ENCODE measurements at places on chromosomes 1 and 21.

- peak; percentile 51 for DNase-seq
Measured at GRCh38 chr1:12067900-12068821, 5.1 kb downstream of the TNFRSF8 start.

GRCh38 chr1:53471000-53471399 lies 11.8 kb downstream of the DMRTB1 start:
- DNase-seq, result no peak

DNA sequence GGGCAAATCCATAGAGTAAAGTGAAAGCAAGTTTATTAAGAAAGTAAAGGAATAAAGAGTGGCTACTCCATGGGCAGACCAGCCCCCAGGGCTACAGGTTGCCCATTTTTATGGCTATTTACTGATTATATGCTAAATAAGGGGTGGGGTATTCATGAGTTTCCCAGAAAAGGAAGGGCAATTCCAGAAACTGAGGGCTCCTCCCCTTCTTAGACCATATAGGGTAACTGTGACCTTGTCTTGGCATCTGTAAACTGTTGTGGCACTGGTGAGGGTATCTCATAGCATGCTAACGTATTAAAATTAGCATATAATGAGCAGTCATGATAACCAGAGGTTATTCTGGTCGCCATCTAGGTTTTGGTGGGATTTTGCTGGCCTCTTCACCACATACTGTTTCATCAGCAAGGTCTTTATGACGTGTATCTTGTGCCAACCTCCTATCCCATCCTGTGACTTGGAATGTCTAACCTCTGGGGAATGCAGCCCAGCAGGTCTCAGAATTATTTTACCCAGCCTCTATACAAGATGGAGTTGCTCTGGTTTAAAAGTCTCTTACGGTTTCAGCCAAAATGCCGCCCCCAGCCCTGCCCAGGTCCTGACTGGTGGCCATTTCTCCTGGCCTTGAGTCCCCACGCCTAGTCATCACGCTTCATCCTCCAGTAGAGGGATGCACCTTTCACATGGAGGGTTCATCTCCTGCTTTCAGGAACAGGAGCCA lies 982 bp upstream of the TRIM17 start:
- DNase-seq, result no peak

- DNase-seq, result no peak
Measured at GRCh38 chr1:6083801-6084446, 38.2 kb downstream of the KCNAB2 start.

DNA sequence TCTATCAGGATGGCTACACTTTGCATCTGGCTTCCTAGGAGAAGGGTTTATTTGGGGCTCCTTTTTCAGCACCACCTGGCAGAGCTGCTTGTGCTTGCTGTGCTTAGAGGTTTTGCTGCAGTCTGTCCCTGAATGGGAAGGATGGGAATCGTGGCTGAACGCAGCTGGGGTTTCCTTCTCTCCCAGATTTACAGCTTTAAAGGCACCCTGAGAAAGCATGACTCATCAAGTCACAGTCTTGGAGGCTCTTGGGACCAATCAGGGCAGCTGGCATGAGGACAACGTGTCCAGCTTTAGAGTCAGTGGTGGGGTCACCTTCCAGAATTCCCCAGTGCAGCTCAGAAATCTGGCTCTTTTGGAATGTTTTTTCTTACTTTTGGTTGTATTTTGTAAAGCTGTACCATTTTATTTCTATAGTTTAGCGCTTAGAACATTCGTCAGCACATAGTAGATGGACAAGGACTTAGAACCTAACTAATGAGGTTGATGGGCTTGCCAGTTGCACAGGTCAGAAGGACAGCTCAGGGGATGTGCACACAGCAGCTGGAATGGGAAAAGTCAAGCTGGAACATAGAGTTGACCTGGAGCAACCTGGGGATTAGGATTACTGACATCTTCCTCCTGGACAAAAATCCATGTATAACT lies 222.6 kb downstream of the PRDM2 start:
- no peak for DNase-seq

DNA sequence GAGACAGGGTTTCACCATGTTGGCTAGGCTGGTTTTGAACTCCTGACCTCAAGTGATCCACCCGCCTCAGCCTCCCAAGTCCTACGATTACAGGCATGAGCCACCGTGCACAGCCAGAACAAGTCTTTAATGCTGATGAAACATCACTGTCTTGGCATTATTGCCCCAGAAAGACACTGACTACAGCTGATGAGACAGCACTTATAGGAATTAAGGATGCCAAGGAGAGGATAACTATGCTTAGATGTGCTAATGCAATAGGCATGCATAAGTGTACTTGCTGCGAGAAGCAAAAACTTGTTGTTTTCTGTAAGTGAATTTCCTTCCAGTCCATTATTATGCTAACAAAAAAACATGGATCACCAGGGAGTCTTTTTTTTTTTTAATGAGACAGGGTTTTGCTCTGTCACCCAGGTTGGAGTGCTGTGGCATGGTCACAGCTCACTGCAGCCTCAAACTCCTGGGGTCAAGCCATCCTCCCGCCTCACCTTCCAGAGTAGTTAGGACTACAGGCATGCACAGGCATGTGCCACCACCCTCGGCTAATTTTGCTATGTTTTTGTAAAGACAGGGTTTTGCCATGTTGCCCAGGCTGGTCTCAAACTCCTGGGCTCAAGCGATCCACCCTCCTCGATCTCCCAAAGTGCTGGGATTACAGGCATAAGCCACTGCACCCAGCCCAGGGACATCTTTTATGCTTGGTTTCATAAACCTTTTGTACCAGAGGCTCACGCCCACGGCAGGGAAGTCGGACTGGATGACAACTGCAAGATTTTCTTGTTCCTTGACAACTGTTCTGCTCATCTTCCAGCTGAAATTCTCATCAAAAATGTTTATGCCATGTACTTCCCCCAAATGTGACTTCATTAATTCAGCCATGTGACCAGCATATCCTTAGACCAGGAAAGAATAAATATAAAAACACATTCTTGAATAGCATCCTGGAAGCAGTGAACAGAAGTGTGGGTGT lies 23.1 kb downstream of the RHEX start:
- DNase-seq, result no peak

GRCh38 chr1:239944666-239945065 lies 147.0 kb upstream of the FMN2 start:
- DNase-seq, result no peak

DNA sequence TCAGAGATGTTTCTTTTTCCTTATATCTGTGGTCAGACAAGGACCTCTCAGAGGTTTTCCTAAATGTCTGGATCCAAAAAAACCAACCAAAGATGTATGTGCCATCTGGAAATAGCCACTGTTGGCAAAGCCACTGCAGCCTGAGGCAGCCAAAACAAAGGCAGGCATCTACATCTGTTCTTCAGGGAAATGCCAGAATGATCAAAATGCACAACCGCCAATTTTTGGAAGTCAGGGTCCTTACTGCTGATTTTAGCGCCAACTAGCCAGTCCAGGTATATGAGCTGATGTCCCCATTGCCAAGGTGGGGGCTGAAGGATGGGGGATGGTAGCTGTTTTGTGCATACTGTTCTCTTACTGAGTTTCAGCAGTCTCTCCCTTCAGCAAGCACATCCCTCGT lies 45.9 kb downstream of the SYT14 start:
- DNase-seq, result no peak

DNA sequence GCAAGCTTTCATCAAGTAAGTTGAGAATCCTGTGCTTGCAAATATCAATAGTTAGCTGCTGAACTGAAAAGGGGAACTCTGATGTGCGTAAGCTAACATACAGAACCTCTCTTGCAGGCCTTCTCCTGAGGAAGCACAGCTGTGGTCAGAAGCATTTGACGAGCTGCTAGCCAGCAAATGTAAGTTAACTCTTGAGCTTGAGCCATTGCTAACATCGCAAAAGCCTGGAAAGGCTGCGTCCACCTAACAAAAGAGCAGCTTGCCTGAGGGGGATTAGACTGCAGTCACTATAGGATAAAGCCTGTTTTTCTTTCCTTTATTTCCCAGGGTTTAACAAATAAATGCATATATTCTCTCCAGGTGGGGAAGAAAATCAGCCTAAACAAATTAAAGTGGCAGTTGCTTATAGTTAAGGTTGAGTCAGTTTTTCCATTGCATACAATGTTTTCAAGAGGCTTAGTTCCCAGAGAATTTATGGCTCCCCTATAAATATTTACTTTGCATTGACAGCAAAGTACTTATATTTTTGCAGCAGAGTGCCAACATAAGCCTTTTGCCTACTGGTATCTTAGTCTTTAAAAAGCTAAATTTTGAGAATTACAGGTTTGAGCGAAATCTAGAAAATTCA lies 1.5 kb downstream of the RGS2 start:
- no peak for DNase-seq

GRCh38 chr1:234373959-234374254 lies 651 bp downstream of the COA6 start:
- no peak for DNase-seq

DNA sequence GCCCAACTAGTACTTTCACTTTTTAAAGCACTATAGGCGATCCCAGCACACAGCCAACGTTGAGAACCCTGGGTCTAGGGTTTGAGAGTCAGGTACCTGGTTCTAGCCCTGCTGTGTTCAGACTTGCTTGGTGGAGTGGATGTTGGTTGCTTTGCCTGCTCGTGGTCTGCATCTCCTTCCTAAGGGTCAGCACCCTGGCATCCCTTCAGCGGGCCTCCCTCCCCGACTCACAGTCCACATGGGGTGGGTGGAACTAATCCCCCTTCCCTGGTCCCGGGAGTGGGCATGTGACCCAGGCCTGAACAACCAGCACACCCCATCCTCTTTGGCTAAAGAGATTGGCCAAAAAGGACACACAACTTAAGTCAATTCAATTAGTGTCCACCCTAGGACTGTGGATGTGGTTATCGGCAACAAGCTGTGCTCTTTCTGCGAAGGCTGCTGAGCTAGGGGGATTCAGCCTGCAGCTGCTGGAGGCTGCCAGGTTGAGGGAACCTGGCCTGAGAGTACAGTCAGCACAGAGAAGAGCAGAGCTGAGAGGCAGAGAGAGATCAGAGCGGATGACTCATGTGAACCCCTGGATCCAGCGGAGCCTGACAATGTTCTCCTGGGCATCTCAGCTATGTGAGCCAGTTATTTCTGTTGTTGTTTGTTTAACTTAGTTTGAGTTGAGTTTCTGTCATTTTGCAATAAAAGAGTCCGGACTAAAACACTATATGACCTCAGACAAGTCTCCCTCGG lies 138.9 kb downstream of the ACTL8 start:
- no peak for DNase-seq

DNA sequence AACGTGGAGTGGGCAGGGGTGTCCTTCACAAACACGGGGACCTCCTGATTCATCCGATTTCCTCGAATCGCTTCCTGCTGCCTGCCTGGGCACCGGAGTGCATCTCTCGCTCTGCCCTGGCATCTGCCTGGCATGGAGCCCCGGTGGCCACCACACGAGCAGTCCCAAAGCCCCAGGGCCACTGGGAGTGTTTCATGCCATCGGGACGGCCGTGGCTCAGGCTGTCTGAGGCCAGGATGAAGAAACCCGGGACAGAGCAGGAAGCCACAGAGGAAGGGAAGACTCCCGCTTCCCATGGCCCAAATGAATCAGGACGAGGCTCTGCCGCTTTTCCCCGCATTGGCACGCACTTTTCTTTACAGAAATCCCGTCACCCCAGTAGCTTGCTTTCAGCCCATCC lies 32.4 kb downstream of the MEGF6 start:
- no peak for DNase-seq

DNA sequence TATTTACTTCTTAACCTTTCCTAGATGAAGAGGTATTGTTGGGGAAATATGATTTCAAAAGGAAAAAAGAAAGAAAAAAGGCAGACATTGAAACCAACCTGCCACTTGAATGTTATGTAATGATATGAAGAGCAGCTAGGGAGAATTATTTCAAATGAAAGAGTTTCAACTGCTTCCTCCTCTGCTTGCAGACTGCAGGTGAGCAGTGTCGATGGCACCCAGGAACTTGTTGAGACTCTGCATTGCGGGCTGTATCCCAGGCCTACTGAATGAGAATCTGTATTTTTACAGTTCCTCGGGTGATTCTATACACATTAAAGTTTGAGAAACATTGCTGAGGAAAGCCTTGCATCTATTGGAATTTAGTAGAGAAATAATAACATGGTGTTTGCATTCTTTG lies 3.7 kb upstream of the RUNX1 start:
- DNase-seq, result no peak

- DNase-seq, result no peak
Measured at GRCh38 chr1:18174037-18174436, 66.4 kb downstream of the IGSF21 start.

- DNase-seq, result peak; percentile 11
Measured at GRCh38 chr1:14924455-14925331, 228.9 kb upstream of the TMEM51 start.

DNA sequence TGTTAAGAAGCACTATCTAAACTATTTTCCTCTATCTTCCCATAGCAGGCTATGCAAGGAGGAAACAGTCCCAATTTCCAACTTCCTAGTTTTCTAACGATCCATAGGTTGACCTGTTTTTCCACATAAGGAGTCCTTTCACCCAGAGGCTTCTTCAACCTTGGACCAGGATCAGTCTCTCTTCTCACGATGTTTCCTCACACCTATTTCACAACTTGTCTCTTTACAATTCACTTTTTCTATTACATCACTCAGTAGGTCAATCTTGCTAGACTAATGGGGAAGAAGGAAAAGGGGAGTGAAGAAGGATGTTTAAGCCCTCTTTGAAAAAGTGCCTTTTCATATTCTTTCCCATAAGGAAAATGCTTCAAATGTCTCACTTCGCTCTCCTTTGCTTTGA lies 15.9 kb downstream of the PALMD start:
- DNase-seq, result no peak

- no peak for DNase-seq
Measured at GRCh38 chr1:63636192-63637105, 43.2 kb downstream of the PGM1 start.

- DNase-seq, result no peak
Measured at GRCh38 chr1:201870397-201870796, 18.3 kb upstream of the SHISA4 start.

All from activated CD4-positive, alpha-beta T cell treated with anti-CD3 and anti-CD28 coated beads, Interleukin-2, amount 10 ng/mL, durations not matched to agents 7 days and 5 days (primary cell).